Activated CD8-positive, alpha-beta T cell treated with anti-CD3 and anti-CD28 coated beads for 36 hours (primary cell): ENCODE measurements at places on chromosomes 5 and 9.
A peak's percentile ranks its signal among the peaks of the same experiment; 100 is the strongest.

GRCh38 chr9:70600506-70600905, 186.0 kb upstream of the KLF9 start:
- DNase-seq, result no peak

- DNase-seq, result no peak
Measured at GRCh38 chr9:97990259-97990658, 7.1 kb downstream of the ANP32B start.

- DNase-seq, result no peak
Measured at GRCh38 chr5:45414620-45415573, 281.3 kb downstream of the HCN1 start.

DNA sequence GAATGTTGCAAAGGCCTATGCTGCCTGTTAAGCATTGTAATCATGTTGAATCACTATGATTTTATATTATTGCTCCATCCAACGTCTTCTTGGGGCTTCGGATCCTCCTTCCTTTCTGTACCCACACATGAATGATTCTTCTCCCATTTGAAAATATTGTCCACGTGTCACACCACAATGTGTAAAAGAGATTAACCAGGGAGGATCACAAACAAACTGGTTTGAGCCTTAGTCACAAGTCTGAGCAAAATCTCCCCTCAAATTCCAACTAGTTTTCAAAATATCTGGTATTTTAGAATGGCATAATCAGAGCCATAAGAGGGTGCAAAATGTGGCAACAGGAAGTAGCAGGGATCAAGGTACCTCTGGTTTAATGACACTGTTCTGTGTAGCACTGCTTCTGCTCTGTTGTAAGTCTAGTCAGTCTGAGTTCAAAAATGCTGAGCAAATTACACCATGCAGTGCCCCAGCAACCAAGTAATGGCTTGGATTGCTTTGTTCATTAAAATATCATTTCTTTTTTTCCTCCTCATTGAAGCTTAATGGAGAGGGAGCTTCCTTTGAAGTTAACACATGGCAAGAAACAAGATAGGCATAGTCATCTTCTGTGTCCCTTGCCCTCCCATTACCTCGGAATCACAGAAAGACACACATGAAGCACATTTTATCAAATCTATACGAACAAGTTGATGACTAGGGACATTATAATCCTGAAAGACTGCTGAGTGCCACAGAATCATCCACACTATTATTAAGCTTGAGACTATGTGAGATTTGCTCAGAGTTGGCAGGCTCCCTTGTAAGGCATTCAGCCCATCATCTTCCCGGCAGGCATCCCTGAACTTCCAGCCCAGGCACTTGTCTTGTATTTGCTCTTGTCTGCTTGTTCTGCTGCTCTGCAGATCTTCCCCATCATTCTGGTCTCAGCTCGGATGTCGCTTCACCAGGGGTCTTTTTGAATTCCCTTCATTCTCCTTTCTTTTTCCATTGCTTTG, 102.0 kb upstream of the PRLR start:
- no peak for DNase-seq

GRCh38 chr9:34592895-34593601, 3.5 kb upstream of the CNTFR start:
- DNase-seq, result peak; percentile 30

GRCh38 chr9:72597181-72597517, 75.7 kb downstream of the TMC1 start:
- DNase-seq, result no peak

DNA sequence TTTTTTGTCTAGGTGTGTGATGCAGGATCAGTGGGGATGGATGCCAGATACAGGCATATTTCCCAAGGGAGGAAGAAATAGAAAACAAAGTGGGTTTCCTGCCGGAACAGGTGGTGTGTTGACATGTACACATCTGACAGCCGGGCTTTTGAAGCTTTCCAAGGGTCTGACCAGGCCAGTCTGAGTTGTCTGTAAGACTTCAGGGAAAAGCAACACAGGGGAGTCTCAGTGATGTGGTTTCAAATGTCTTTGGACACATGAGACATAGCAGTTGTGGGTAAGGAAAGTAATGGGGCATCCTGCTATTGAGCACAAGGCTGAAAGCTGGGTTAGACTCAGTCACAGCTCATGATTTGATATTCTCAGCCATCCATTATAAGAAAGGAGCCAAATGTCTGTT, 274.9 kb downstream of the PIK3R1 start:
- DNase-seq, result no peak

- no peak for DNase-seq
Measured at GRCh38 chr5:147384346-147385193, 125.3 kb downstream of the DPYSL3 start.
